ENCODE measurements at places on chromosomes 3 and 15.

- peak; percentile 19 for DNase-seq
Observed at GRCh38 chr3:176428552-176428951, 768.7 kb downstream of the TBL1XR1 start.

DNA sequence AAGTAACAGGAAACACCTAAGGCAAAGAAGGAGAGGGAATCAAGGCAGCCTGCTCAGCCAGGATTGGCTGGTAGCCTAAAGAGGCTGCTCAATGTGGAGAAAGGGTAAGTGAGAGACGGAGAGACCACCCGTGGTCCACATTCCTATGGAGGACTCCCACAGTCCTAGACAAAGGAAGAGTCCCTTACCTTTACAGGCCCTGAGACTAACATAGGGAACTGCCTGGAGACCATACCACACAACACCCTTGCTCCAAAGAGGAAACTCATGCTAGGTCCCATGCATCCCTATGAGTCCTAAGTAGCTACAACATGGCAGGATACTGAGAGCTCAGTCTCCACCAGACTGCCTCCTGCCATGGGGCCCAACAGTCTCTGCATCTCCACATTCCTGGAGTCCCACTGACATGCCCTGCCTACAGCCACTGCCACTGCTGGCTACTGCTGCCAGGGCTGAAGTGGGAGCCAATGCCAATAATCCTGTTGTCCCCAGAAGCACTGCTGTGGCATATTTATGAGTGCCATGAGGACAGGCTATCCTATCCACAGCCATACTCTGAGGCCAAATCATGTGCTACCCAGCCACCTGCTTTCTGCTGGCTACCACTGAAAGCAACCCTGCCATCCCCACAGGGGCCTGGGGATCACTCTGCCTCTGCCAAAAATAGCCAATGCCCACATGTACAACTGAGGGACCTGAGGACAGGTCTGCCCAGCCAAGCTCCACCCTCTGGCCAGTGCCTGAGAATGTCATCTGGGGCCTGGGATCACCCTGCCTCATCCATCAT is 45.0 kb downstream of the COPS2 start:
- peak; percentile 37 for DNase-seq

DNA sequence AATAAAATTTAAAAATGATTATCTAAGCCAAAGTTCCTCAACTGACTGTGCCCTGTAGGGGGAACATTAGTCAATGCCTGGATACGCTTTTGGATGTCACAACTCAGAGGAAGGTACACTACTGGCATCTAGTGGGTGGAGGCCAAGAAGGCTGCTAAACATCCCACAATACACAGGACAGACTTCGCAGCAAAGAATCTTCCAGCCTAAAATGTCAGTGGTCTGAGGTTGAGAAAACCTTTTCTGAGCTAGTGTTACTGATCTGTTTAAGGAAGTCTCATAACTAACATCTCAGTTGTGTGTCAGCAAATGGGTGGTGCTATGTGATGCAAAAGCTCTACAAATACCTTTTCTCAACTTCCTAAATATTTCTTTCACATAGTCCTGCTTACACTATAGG is 20.9 kb upstream of the LDHAL6B start:
- DNase-seq, result no peak

GRCh38 chr3:127258733-127259132 is 29.1 kb downstream of the PRR20G start:
- no peak for DNase-seq

DNA sequence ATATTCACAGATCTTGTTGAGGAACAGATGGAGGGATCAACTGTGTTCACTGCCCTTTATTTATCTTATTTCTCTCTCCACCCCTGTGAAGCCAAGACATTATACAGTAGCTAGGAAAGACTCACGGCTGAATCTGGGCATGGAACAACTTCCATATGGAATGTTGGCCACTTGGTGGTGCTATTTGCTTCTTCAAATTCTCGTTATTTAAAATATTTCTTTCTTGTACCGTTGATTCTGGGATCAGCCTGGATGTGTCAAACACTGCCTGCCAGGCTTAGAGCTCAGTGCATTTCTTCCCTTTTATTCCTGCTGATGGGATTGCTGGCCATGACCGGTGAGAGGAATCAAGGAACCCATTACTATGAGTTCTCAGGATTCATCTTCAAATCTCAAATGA is 17.5 kb upstream of the GASK1A start:
- peak; percentile 49 for DNase-seq

- DNase-seq, result no peak
Observed at GRCh38 chr15:56410721-56411120, 45.5 kb downstream of the TEX9 start.

DNA sequence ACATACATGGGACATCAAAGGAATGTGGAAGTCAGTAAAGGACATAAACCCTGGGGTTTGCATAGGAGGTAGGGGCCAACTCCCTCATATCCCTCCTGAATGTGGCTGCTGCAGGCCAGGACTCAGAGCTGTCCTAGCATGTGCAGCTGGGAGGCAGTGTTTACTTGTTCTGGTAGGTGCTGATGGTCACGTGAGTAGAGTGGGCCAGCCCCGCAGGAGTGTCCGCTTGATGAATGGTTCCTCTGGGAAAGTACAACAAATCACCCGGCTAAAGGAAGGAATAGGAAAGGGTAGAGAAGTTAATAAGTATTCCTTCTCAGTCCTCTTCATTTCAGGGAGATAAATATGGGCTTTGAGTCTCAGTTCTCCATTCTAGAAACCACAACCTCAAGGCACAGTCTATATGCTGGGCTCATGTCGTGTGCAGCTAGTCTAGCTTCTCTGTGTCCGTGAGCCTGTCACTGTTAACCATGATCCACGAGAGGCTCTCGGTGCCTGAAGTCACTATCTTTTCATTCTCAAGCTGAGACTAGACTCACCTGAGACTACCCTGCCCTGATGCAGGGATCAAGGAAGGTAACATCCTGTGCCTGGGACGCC is 17.9 kb downstream of the RIOX2 start:
- DNase-seq, result no peak

DNA sequence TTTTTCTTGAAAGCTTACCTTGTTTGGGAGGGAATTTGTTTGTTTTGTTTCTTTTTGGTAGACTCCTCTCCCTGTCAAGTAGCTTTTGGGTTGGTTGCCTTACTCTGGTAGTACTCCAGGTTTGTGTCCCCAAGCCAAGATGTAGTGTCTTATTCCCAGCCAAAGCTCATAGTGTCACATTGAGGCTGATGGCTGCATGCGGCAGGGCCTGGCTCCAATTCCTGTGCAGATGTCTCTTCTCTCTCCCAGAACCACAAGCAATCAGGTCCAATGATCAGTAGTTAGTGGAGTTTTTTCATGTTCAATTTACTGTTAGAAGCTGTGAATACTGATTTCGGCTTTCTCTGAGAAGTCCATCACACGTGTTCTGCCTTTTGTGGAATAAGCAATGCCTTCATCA is 221.1 kb upstream of the THBS1 start:
- no peak for DNase-seq

GRCh38 chr3:188573956-188574355 is 420.0 kb downstream of the LPP start:
- DNase-seq, result no peak

GRCh38 chr3:114453361-114453780 is 159.5 kb downstream of the TIGIT start:
- DNase-seq, result no peak

- DNase-seq, result peak; percentile 14
Observed at GRCh38 chr15:74530771-74531143, 10.3 kb upstream of the ARID3B start.

DNA sequence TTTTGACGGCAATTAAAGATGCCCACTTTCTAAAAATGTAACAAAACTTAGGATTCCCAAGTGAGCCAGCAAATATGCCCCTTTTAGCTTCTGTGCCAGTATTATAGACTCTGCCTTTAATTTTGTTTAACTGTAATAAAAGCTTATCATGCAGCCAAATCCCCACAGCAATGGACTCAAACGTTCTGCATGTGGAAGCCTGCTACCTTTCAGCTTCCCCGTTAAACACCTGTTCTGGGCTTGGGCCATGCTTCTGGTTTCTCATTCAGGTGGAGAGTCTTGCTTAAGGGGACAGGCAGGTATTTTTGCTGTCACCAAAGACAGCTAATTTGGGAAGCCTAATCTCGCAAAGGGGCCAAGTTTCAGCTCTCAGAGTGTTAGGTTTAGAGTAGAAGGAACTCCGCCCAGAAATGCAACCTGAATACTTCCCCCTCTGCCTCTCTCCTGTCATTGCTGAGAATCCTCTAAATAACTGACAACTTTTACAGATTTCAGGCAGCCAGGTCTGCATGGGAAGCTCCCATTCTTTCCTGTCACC is 399.4 kb upstream of the ATP11B start:
- DNase-seq, result no peak

DNA sequence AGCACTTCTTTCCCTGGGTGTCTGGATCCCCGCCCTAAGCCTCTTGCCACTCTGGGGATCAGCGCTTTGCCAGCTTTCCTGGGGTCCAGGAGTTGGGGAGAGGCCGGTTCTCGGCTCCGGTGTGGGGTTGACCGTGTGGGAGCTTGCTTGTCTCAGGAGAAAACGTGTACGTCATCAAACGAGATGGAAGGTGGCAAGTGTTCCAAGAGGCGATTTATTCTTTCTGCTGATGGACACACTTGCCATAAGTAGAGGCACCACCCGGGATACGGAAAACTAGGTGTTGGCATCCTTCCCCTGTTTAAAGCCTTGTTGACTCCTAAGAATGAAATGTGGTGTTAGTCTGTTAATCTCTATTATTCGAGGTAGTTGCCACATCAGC is 295 bp downstream of the ZWILCH start:
- no peak for DNase-seq

DNA sequence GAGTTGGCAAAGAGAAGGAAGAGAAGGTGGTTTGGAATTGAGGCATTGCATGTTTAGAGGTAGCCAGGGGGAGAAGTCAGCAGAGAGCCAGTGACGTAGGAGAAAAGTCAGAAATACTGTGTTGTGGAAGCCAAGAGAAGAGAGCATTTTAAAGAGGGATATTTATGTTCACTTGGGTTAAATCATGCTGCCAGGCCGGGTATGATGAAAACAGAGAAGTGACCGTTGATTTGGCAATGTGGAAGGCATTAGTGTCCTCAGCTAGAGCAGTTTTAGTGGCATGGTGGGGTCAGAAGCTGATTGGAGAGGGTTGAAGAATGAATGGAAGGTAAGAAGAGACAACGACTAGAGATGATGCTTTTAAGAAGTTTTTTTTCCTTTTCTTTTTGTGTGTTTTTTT is 24.5 kb downstream of the RASA2 start:
- no peak for DNase-seq

DNA sequence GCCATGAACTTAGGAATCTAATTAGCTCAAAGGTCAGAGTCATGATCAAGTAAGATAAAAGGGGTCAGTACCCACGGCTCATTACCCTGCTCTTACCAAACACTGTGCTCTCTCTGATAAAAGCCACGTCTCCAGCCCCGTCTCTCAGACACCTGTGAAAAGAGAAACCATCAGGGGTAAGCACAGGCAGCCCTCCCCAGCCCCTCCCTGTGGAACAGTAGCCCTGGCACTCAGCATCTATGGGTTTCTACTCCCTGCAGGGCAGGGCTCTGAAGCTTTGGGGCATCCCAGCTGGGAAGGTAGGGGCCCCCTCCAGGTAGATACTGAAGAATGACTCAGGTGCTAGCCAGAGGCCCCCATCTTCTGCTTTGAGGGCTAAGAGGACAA is 10.5 kb downstream of the LTF start:
- no peak for DNase-seq

All from H7 (cell line).